ENCODE measurements at places on chromosomes 11 and 22.
A peak's percentile ranks its signal among the peaks of the same experiment; 100 is the strongest.

DNA sequence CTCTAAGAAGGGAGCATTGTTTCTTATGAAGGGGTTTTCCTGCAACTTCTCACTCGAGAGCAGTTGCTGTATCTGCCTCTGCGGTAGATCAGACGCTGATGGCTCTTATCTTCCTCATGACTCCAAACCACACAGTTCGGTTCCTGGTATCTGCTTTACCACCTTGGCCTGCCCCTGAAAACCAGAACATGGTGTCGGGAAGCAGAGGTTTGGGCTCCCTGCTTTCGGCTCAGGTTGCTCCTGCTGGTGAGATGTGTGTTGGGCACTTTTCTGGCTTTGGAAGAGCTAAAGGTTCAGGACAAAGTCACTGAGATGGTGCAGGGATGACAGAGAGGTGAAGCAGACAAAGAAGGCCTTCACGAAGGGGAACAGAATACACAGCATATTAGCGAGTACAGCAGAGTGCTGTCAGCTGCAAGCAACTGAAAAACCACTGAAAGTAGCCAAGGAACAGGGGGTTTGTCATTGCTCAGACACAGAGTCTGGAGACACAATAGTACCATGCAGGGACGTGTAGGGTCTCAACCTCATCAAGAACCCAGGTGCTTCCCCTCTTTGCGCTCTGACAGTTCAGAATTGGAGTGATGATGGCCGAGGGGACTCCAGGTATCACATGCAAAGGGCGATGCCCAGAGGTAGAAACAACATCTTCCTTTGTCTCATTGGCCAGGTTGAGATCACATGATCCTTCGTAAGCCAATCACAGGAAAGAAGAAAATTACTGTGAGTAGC, 11.9 kb upstream of the CSF2RB start:
- no peak for DNase-seq

DNA sequence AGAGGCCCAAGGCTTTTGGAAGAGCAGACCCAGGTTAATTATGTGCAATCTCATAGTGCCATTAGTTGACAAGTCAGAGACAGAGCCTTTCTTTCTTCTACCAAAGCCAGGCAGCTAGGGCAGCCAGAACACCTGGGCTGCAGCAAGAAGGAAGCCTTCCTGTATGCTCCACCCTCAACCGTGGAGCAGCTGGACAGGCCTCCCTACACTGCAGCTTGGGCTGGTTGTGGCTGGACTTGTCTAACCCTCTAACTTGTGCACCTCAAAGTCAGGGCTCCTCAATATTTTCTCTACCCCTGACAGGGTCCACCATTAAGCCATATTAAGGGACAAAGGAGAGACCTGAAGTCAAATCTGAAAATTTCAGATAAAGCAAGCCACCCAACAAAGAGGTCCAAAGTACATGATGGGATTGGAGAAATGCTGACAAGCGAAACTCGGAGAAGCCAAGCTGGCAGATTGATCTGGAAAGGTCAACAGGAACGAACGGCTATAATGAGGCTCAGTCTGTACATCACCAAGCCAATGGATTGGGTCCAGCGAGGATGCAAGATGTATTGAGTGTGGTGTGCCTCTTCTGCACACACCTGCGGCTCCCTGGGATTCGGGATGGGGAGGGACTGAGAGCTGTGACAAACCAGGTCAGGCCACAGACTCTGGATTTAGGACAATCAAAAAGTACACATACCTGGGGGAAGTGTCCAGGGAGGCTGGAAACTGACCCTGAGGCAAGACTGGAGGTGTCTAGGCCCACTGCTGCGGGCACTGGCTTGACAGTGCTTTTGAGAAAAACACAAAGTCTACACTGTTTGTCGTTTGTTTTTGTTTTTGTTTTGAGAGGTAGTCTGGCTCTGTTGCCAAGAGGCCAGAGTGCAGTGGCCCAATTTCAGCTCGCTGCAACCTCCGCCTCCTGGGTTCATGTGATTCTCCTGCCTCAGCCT, 11.7 kb upstream of the SLC43A3 start:
- DNase-seq: no peak

- DNase-seq: no peak
These were observed 16.1 kb upstream of the MYRF start for GRCh38 chr11:61736310-61736709.

GRCh38 chr11:123151366-123151765, 43.7 kb downstream of the CLMP start:
- DNase-seq: no peak

GRCh38 chr22:20979243-20979809, 2.8 kb upstream of the LZTR1 start:
- DNase-seq: no peak

- no peak for DNase-seq
These were observed at the start of gene MRGPRX2 for GRCh38 chr11:19060629-19061028. TSS of gene MRGPRX2 (minus strand) at chr11:19060717. CDS start at chr11:19056402, 4,315 bp downstream.

GRCh38 chr11:2511421-2512369, 66.9 kb downstream of the KCNQ1 start:
- DNase-seq: no peak

- no peak for DNase-seq
These were observed 2.6 kb downstream of the CNTF start for GRCh38 chr11:58625086-58625485.

DNA sequence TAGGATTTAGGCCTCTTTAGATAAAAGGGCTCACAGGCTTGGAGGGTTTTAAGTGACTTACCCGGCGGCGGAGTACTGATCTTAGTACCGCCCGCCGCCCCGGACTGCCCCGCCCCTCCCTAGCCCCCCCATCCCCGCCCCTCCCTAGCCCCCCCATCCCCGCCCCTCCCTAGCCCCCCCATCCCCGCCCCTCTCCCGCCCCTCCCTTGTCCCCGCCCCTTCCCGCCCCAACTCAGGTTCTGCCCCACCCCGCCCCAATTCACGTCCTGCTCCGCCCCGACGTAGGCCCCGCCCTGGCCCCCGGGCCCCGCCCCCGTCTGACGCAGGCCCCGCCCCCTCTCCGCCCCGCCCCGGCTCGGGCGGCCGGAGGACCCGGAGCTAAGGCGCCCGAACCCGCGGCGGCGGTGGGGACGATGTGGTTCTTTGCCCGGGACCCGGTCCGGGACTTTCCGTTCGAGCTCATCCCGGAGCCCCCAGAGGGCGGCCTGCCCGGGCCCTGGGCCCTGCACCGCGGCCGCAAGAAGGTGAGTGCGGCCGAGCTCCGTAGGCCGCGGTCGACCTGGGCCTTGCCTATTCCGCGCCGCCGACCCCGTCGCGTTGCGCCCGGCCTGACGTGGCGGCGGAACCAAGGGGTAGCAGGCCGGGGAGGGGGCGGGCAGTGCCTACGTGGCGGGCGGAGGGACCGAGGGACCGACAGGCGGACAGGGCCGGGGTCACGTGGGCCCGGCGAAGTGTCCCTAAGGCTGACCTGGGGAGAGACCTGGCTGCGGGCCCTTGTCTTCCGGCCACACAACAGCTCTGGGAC, at the start of gene SCYL1:
SCYL1 (plus strand) TSS at position 343 of the 805 bp plus-strand sequence; CDS start at position 414, 71 bp downstream.
- DNase-seq: peak; percentile 27

DNA sequence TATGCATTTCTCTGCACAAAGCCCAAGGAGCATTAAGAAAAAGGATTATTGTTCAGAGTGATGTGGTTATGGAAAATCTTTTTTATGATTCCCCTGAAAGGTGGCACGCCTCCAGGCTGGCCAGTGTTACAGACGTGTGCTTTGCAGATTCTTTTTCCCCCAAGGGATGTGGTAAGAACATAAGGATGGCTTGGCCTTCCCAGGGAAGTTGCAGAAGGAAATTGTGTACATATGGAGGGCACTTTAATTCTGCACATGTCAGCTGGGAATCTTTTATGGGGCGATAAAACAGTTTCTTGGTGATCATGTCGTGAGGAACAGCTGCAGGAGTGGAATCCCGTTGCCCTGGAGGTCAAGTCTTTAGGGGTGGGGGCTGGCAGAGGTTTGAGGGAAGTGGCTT, 9.7 kb downstream of the SMARCB1 start:
- DNase-seq: no peak

- no peak for DNase-seq
These were observed 23.1 kb downstream of the VSTM5 start for GRCh38 chr11:93827363-93827762.

GRCh38 chr11:870127-870413, 27.4 kb downstream of the TSPAN4 start:
- DNase-seq: no peak

GRCh38 chr22:50011447-50012210, 936 bp downstream of the IL17REL start:
- no peak for DNase-seq

DNA sequence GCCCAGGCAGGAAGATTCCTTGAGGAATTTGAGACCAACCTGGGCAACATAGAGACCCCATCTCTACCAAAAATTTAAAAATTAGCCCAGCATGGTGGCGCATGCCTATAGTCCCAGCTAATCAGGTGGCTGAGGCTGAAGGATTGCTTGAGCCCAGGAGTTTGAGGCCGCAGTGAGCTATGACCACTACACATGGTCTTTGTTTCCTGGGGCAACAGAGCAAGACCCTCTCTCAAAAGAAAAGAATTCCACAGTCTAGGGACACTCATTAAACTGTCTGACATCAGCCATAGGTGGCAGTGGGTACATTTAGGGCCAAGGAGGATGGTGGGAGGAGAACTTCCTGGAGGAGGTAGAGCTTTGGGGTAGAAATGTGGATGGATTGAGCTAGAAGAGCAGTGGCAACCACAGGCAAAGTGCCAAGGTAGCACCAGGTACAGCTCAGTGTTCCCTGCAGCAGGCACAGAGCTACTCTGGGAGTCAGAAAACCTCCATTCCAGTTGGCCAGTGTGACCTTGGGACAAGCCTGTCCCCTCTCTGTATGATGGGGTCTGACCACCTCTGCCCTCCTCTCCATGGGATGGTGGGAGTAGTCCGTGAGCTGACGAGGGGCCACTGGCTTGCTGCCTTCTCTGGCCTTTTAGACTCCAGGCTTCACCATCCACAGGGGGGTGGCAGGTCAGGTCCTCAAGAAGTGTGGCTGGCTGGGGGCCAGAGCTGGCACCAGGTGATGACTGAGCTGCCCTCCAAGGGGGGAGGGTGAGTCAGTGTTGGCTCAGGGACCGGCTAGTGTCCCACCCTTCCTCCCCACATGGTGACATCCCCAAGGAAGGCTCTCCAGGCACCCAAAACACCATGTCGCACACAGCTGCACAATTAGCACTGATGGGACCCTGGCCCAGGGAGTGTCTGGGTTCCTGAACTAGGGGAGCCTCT, 3.7 kb upstream of the CLCF1 start:
- DNase-seq: no peak

DNA sequence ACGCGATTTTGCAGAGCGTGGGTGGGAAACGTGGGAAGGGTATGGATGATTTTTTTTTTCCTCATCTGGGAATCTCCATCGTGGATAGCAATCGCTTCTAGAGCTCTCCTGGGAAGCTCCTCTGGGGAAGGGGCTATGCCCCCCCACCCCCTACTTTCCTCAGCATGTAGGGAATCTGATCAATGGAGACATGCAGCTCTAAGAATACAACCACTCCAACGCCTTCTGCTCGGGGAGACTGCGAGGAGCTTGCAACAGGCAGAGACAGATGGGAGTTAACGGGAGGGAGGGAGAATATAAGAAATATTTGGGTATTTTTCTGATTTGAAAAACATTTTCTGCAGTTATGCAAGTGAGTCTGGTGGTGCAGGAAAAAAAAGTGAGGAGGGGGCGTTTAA, 104.6 kb upstream of the HSD17B12 start:
- no peak for DNase-seq

DNA sequence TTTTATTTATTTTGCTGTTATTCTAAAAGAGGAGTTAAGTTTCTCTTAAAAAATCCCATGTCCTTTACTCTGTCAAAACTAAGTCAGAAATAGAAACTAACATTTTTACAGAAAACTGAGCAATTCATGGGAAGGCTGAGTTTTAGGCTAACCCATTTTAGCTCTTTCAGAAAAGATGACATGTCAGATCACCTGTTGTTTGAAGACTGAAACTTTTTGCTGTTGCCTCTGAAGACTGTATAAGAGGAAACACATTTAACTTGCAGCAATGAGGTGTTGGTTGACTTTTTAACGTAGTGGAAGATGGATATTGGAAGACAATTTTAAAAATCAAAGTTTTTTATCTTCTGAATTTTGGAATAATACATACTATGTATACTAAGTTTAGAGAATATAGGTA, 115.4 kb downstream of the METTL15 start:
- DNase-seq: no peak

- no peak for DNase-seq
These were observed 3.2 kb downstream of the CREB3L1 start for GRCh38 chr11:46280706-46281105.

DNA sequence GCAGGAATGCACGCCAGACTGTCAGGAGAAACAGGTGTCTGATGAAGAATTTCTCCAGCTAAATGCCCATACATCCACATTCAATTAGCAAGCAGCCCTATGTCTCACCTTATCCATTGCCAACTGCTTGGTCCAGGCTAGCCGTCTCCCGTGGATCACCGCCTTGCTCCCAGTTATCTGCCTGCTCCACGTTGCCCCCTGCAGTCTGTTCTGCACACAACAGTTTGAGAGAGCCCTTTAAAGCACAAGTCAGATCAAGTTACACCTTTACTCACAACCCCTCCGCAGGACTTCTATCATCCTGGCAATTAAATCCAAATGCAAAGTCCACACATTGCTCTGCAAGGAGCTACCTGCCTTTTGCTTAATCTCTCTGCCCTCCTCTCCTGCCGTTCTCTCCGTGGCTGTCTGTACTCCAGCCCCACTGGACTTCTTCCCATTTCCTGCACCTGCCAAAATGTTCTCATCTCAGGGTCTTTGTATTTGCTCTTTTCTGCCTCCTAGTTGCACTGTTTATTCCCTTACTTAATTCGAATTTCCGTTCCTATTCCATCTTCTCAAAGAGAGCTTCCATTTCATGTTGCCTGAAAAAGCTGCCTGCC, 185.3 kb upstream of the LARGE1 start:
- DNase-seq: peak; percentile 0

DNA sequence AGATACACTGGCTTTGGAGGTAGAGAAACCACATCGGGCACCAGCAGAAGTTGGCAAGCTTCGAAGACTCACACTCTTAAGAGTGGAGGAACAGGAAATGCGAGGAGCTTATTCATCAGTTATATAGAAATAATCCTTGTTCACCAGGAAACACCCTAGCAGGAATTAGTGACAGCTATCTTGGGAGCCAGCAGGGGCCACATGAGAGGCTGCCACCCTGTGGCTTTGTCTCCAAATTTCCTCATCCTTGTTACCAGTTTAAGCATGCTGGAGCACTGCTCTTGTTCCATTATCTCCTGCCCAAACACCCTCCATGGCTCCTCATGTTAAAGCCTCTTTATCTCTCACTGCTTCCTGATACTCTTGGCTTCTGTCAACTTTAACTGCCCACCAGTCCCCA, 131.0 kb downstream of the PLEKHA7 start:
- no peak for DNase-seq

DNA sequence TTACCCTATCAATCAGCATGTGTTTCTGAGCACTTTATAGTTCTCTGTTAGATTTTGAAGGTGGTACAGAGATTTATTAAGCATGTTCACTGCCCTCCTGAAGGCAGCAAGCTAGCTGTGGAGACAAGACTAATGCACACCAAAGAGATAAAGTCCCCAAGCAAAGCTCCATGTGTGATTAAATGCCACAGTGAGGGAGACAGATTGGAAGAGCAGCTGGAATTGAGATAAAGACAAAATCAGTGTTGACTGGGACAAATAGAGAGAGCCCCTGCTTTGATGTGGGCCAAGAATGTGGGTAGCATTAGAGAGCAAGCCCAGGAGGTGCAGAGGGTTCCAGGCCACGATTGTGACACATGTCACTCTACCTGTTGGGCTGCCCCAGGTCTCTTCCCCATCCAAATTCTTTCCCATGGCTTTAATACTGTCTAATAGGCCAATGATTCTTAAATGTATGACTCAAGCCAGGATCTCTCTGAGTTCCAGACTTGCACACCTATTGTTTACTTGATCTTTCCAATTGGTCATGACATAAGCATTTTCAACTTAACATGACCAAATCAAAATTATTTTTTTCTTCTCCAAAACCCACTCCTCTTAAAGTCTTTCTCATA, 60.1 kb upstream of the ZC3H12C start:
- no peak for DNase-seq
